ENCODE measurements at places on chromosomes 4 and X.

- no peak for DNase-seq
These were observed 108.2 kb upstream of the GPC4 start for GRCh38 chrX:133523526-133523925.

DNA sequence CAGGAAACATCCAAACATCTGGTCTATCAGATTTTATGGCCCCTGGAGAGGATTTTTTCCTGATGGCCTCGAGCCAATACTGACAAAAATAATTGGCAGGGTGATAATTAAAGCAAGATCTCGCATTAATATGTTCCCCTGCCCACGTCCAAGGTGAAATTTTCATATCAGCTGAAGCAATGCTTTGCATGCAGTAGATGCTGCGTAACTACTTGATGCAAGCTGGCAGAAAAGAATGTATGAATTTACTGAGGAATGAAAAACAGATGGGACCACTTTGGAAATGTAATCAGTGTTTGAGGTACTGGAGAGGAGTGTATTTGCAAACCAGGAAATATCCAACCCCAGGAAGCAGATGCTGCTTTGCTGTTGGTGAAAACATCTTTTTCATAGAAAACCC, 36.8 kb upstream of the REST start:
- DNase-seq: no peak

- no peak for DNase-seq
These were observed 1507.1 kb downstream of the C4orf33 start for GRCh38 chr4:130603043-130603442.

- no peak for DNase-seq
These were observed 42.2 kb upstream of the NKRF start for GRCh38 chrX:119648421-119648775.

DNA sequence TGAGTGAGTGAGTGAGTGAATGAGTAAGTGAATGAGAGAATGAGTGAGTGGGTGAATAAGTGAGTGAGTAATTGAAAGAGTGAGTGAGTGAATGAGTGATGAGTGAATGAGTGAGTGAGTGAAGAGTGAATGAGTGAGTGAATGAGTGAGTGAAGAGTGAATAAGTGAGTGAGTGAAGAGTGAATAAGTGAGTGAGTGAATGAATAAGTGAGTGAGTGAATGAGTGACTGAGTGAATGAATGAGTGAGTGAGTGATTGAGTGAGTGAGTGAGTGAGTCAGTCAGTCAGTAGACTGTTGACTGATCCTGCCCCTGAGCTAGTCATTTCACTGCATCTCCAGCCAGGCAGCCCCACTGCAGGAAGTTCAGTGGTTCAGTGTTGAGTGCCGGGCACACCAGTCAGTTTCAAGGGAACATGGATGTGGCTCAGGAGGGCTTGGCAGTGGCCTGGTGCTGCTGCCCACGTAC, 228.4 kb upstream of the PSAPL1 start:
- peak; percentile 6 for DNase-seq

GRCh38 chr4:8657381-8658088, 65.0 kb downstream of the CPZ start:
- DNase-seq: no peak

DNA sequence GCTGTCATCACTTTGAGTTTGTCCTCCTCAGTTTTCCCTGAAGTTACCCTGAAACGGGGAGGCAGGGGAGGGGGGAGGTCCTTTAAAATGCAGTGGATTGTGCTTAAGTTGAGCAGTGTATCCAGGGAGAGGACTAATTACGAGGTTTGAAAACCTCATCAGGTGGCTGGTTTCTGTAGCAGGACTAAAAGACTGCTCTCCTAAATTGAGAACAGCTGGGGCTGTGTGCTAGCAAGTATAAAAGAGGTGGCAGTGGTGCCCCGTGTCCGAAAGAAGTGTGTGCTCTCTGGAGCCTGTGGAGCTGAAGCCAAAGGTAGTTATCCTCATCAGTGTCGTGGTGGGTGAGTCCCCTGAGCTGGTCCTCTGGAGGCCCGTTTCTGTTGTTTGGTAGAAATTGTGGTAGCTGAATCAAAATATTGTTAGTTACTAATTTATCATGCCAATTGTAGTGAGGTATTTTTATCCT, 37.2 kb upstream of the CYP2U1 start:
- DNase-seq: no peak

- DNase-seq: no peak
These were observed 159.5 kb upstream of the USP38 start for GRCh38 chr4:143025081-143025704.

DNA sequence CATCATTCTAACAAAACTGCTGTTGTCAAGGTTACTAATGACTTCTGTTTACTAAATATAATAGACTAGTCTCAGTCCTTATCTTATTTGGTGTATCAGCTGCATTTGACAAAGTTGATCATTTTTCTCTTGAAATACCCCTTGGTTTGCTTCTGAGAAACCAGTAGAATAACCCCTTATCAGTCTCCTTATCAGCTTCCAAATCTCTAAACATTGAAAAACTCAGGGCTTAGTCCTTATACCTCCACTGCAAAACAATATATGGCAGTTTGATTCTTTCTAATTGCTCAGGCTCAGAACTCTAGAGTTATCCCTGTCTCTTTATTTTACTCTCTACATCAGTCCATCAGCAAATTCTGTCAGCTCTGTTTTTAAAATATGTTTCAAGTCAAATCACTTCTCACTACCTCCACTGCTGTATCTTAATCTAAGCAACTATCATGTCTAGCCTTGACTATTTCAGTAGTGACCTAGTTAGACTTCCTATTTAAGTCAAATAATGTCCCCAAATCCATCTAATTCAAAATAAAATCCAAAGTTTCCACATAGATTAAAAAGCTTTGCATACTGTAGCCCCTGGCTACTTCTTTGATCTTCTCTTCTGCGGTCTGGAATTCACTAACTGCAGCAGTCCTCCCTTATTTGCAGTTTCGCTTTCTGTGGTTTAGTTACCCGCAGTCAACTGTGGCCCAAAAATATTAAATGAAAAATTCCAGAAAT, 87.1 kb upstream of the NPNT start:
- DNase-seq: no peak

GRCh38 chrX:68443155-68443868, 10.0 kb upstream of the OPHN1 start:
- DNase-seq: peak; percentile 36

DNA sequence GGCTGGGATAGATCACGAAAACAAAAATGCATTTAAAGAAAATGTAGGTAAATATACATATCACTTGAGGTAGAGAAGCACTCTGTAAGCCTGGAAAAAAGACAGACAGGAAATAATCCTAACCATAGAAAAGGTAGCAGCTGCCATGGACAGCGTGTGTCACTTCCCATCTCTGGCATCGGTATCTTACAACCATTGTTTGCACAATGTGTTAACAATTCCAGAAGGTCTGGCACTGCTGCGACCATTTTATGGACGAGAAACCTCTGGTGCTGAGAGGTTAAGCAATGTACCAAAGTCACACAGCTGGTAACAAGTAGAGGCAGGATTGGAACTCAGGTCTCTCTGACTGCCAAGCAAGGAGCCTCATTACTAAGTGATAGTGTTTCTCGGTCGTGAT, 1.7 kb upstream of the MTNR1A start:
- no peak for DNase-seq

DNA sequence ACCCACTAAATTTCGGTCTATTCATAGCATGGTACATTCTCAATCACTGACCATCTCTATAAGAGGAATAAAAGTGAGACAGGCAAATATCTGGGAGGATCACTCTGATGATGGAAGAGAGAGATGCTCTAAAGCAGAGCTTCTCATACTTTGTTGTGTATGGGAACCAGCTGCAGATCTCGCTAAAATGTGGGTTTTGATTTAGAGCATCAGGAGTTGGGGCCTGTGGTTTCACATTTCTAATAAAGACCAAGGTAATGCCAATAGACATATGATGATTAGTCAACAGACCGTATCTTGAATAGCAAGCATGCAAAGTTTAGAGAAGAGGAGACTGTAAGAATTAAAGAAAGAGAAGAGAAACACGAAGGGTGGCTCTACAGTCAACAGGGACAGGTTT, 107.4 kb upstream of the FTHL17 start:
- no peak for DNase-seq

GRCh38 chr4:108991551-108992328, 228.9 kb upstream of the ETNPPL start:
- no peak for DNase-seq

DNA sequence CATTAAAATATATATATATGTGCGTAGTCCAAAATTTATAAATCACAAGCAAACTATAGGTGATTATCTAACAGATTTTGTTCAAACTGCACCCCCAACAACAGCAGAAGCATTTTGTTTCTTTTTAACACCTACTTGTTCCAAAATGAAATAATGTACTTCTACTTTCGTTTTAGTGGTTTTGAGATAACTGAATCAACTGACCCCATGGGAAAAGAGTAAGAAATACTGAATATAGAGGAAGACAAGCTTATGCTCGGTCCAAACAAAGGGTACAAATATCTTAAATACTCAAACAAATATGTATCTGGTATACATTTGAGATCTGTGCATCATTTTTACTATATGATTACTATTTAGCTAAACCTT, 22.4 kb downstream of the MAP7D3 start:
- DNase-seq: no peak

GRCh38 chr4:156512622-156513021, 459.0 kb downstream of the PDGFC start:
- DNase-seq: no peak

- DNase-seq: no peak
These were observed 165.8 kb downstream of the GASK1B start for GRCh38 chr4:158006990-158007389.

- DNase-seq: no peak
These were observed 166.4 kb downstream of the PARM1 start for GRCh38 chr4:75099321-75099720.
